ENCODE measurements at places on chromosomes 6 and 20. TPM values are rescaled to one million over a fixed set of nuclear protein-coding genes. Genes with fewer than 3 reads are reported as not detected.

The DDO gene
- not detected for total RNA-seq

The LMBRD1 gene
- 40.7 TPM for total RNA-seq

The CYP24A1 gene
- not detected for total RNA-seq

The TFAP2D gene
- not detected for total RNA-seq

The ZC3H12D gene
- 0.21 TPM for total RNA-seq

The CTCFL gene
- total RNA-seq: not detected

The RPS18 gene
- 2,180 TPM for total RNA-seq

The SNTA1 gene
- total RNA-seq: 28.9 TPM

The PLA2G7 gene
- not detected for total RNA-seq

The HLA-DQA2 gene
- total RNA-seq: not detected

Data from osteocyte (in vitro differentiated cells).